SW 1271 (cell line): ENCODE measurements at places on chromosomes 12 and 14.

GRCh38 chr12:56758728-56759262 lies 4.3 kb upstream of the HSD17B6 start:
- DNase-seq = no peak

DNA sequence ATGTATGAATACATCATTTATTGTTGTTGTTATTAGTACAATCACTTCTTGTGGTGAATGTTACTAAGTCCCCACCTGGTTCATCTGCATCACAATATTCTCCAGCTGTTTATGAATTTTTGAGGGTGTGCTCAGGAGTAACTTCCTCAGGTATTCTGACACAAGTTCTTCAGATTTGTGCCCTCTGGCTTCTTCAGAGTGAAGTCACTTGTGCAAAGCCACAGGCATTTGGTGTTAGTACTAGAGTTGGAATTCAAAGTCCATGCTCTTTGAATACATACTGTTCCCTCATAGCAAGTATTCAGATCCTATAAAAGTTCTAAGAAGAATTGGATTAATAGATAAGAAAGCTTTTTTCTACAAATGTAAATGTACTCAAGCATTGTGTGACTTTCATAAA lies 150.3 kb upstream of the AVPR1A start:
- DNase-seq = no peak

DNA sequence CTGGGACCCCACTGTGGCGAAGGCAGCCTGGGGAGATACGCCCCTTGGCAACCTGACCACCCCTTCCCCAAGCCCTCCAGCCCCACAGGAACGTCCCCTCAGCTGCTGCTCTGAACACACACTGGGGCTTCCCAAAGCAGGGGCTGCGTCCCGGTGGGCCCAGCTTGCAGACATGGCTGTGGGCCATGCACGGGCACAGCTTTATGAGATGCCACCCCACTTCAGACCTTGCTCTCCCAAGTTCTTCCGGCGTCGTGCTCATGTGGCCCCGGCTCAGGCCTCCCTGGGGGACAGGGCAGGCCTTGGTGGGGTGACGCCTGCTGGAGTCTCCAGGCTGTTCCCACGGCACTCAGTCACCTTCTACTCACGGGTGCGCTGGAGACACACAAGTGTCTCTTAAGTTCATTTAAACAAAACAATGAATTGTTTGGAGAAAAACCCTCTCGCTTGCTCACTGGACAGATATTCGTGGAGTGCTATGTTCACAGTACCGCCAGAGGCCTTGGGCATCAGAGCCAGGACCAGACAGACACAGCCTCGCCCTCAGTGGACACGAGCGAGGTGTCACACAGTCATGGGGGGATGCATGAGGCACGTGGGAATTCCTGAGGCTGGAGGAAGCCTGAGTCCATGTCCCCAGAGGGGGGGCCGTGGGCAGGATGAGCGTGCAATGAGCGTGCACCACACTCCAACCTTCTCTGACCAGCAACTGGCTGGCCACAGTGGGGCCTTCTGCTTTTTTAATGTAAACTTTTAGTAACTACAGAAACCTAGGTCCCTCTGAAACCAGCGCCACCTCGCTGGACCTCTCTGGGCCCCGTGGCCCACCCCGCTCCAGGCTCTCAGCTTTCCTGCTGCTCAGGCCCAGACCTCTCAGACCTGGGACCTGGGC lies 4.3 kb downstream of the GALNT9 start:
- DNase-seq = no peak

GRCh38 chr12:55060470-55060869 lies 40.7 kb downstream of the NEUROD4 start:
- DNase-seq = no peak

DNA sequence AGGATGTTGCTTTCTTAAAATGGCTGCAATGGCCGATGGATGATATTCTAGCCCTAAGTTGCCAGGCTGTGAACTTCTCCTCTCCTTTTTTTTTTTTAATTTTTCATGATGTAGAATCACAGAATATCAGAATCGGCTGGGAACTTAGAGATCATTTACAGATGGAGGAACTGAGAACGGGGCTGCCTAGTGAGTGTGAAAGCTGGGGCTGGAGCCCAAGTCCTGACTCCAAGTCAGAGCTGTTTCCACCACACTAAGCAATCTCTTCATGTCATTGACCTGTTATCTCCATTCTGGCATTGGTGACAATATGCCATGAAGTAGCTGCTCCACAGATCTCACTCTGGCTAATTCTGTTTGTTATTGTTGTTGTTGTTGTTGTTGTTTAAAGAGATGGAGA lies 121.7 kb downstream of the SLC38A1 start:
- DNase-seq = no peak

- no peak for DNase-seq
Measured at GRCh38 chr12:45665941-45666340, 63.6 kb upstream of the ARID2 start.

- DNase-seq = peak; percentile 31
Measured at GRCh38 chr12:54759751-54760150, 94.6 kb upstream of the MUCL1 start.

DNA sequence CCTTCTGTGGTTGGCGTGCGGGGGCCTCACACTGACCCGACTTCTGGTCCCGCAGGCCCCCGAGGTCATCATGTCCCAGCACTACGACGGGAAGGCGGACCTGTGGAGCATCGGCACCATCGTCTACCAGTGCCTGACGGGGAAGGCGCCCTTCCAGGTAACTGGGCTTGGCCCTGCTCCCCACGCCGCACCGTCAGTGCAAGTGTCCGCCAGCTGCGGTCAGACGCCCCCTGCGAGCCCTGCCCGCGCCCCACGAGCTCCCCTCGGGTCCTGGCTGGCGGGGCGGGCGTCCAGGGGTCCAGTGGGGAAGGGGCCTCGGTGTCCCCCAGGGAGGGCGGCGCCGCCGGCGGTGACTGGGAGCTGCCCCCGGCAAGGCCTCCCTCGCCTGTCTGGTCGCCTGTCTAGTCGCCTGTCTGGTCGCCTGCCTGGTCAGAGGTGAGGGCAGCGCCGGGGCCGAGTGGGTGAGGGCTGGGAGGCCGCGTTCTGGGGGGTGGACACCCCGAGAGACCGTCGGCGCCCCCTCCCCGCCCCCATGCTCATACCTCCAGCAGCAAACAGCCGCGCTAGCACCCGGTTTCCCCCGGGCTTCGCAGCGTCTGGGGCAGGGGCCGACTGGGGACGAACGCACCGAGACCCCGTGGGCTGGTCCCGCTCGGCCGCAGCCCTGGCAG lies 14.8 kb downstream of the ULK1 start:
- no peak for DNase-seq

DNA sequence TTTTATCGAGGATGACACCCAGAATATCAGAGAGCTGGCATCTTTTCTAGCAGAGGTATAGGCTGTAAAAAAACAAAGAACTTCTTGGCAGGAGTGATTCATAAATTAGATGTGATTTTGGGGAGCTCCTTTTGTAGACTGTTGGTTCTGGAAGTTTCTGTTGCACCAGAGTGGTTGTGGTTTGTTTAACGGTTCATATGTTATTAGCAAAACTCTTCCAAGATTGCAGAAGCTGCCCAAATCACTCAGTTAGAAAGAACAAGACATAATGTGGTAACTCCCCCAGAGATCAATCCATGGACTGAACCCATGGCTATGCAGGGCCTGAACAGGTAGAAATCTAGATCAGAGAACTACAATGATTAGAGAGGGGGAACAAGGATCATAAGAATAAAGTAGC lies 6.7 kb upstream of the RNASE10 start:
- DNase-seq = no peak

GRCh38 chr14:96095581-96096476 lies 56.7 kb downstream of the C14orf132 start:
- no peak for DNase-seq

DNA sequence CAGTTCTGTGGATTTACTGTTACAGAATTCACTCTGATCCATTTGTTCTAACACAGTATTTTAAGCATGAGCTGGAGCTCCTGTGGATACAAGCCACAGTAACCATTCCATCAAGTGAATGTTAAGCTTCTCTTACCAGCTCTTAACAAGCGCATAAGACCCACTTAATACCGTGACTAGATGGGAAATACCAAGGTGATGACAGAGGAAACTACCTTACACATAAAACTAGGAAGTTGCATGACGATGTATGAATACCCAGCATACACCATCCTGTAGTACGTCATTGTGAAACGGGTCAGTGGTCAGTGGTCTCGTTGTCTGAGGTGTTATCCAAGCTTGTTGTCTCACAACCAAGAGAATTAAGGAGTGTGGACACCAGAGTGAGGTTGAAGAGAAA lies 2.0 kb upstream of the GALC start:
- no peak for DNase-seq

- no peak for DNase-seq
Measured at GRCh38 chr12:106386813-106387535, 29.4 kb downstream of the POLR3B start.

GRCh38 chr12:48779869-48780268 lies 9.0 kb downstream of the ADCY6 start:
- DNase-seq = no peak

DNA sequence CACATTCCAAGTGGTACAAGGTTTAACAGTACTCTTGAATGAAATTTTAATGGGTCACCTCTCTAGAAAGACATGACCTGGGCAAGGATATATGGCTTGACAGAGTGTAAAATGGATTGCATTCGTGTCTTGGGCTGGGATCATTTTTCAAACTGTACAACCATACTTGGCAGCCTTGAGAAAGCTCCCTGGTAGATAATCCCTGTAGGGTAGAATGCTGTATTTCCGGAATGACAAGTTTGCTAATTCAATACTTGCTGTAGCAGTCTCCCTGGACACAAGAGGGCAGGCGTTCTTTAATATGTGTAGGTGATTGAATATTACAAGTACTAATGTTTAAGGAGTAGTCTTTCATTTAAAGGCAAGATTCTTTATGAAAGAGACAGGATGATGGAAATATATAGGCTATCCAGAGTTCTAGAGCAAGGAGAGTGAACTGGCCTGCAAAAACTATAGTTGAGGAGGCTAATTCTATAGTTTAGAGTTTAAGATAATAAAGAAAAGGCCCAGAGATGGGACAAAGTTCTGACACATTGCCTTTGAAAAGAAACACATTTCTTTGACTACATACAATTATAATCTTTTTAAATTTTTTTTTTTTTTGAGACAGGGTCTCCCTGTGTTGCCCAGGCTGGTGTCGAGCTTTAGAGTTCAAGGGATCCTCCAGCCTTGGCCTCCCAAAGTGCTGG lies 53.4 kb downstream of the PLBD1 start:
- DNase-seq = no peak

DNA sequence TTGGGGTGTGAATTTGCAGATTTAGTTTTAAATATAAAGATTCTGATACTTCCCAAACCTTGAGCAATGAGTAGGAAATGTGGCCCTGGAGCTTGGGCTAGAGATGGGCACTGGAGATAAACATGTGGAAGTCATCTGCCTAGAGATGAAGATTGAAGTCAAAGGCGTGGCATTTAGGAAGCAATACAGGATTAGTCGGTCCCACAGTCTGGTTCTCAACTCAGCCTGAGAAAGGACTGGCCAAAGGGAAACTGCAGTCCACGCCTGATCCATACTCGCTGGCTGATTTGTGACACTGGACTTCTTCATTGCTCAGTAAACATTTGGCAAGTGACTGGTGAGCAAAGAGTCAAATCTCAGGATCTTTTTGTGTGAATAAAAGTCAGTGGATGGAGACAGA lies 268.2 kb upstream of the ATP2B1 start:
- no peak for DNase-seq

GRCh38 chr12:123267991-123268843 lies 3.4 kb downstream of the CDK2AP1 start:
- DNase-seq = no peak

DNA sequence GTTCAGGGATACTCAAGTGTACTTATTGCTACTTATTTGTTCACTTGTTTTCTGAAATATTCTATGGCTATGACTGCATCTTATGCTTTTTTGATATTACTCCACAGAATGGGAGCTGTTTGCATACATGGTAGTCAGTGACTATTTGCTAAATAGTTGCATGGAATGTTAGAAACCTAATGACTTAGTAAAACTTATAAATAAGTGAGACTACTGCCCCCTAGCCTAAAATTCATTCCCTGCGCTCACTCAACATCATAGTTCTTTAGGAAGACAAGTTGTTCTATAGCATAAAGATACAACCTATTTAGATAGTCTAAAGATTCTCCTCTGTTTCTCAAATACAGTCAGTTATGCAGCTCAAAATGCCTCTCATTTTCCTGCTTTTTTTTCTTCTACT lies 305.5 kb downstream of the CEP128 start:
- DNase-seq = no peak

GRCh38 chr12:52542785-52543318 lies 10.1 kb downstream of the KRT71 start:
- DNase-seq = no peak

DNA sequence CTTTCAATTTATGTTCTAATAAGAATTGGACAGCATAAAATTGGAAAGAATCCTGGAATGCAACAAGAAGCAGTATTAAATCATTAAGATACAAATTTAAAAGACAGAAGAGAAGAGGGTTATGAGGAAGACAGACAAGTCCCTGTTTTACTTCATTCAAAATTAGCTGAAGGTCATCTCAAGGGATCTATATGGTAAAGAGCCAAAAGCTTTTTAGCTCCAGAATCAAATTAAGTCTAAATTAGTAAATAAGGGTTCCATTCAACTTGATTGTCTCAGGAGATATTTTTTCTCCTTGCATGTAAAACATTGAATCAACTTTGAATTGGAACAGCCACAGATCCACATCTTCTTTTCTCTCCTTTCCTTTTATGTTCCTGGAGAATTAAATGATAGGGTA lies 7.6 kb downstream of the CCDC196 start:
- no peak for DNase-seq

- peak; percentile 10 for DNase-seq
Measured at GRCh38 chr12:46983959-46984841, 95.2 kb upstream of the PCED1B start.

- DNase-seq = no peak
Measured at GRCh38 chr14:91092073-91092472, 21.8 kb upstream of the DGLUCY start.

DNA sequence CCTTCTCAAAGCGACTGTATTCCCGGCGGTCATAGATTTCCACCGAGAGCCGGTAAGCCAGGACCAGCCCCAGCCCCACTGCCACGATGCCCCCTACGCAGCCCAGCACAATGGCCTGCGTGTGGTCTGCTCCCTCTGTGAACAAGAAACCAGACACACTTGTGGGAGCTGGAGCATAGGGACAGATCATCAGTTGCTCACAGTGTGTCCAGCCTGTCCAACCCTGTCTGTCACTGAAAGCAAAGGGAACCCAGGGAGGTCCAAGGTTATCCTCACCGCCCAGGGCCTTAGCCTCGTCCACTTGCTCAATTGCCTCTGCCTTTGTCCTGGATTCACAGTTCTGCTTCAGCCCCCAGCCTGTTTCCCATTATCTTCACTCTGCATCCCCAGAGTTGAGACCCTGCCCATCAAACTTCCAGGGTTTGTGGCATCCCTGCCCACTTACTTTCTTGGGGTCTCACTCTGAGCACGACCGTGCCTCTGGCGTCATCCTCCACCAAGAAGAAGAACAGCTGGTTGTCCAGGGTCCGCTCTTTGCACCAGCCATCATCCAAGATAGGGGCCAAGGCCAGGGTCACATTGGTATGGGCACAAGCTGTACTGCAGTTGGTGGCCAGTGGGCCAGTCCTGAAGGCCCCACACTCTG lies 11.3 kb upstream of the CSAD start:
- no peak for DNase-seq

DNA sequence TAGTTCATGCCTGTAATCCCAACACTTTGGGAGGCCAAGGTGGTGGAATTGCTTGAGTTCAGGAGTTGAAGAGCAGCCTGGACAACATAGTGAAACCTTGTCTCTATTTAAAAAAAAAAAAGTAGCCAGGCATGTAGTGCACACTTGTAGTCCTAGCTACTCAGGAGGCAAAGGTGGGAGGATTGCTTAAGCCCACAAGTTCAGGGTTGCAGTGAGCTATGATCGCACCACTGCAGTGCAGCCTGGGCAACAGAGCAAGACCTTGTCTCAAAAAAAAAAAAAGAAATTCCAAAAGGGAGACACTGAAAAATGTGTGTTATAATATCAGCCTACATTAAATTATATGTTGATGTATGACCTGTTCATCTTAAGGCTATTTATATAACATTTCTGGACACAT lies 14.7 kb downstream of the TMPO start:
- no peak for DNase-seq
